Sciatic nerve (tissue), 2 donors: ENCODE measurements at places on chromosomes 13 and 19. TPM values are rescaled to one million over a fixed set of nuclear protein-coding genes. Genes with fewer than 3 reads are reported as not detected.

NKPD1 gene
- not detected for total RNA-seq

GRCh38 chr13:73937441-73937840 is 196.8 kb downstream of the KLF12 start:
- DNase-seq = no peak

CYP4F2 gene
- not detected for total RNA-seq

- peak; percentile 80 for DNase-seq
Measured at GRCh38 chr19:46784262-46785053, 3.9 kb downstream of the SLC1A5 start.

OR4F17 gene
- total RNA-seq = not detected
